ENCODE measurements at places on chromosomes 7 and 10. TPM values are rescaled to one million over a fixed set of nuclear protein-coding genes. Genes with fewer than 3 reads are reported as not detected.

The FOXI2 gene
- total RNA-seq, result not detected

The ITPRID1 gene
- total RNA-seq, result not detected

GRCh38 chr10:100072514-100072913 lies 9.2 kb downstream of the CPN1 start:
- DNase-seq, result no peak

DNA sequence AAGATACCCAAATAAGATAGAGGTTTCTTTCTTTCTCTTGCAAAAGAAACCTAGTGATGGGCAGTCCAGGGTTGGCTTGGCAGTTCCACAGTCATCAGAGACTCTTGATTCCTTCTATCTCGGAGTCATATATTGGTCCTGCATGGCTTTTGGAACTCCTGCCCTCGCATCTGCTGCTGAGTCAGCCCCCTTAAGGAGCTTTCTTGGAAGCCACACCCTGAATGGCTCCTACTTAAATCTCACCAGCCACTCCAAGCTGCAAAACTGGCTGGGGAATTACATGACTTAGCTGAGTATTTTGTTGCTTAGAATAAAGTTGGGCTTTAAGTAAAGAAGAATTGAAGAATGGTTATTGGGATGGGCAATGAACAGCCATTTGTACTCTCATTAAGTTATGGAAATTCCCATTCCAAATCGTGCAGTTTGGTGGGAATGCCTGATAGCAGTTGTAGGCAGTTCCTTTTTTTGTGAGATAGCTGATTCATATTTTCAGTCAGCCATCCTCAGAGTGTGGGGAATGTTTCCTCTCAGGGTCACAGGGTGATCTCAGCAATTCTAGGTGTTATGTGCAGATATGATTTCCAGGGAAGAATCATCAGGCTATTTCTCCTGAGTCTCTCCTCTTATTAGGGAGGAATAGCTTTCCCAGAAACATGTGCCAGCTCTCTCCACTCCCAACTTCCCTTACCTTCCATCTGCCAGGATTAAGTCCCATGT lies 209.9 kb downstream of the BBS9 start:
- no peak for DNase-seq

DNA sequence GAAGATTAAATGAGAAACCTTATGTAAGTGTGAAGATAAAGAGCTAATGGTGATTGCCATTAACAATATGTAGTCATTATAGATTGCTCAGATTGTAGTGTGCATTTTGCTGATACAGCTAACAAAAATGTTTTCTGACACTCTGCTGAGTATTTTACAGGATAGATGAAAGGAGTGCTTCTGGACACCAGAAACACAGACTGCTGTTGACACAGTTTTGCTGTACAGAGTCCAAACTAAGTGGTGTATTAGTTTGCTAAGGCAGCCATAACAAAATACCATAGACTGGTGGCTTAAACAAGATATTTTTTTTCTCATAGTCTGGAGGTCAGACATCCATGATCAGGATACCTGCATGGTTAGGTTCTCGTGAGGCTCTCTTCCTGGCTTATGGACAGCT lies 2.2 kb downstream of the SMC3 start:
- no peak for DNase-seq

- DNase-seq, result no peak
Measured at GRCh38 chr7:68544851-68545250, 1053.4 kb upstream of the AUTS2 start.

- no peak for DNase-seq
Measured at GRCh38 chr10:89301721-89302445, at the start of gene IFIT2. Gene IFIT2, plus strand, starts transcription at chr10:89302046. Its CDS starts 78 bp downstream, at chr10:89302124.

GRCh38 chr10:86330778-86331763 lies 35.5 kb downstream of the GRID1 start:
- no peak for DNase-seq

DNA sequence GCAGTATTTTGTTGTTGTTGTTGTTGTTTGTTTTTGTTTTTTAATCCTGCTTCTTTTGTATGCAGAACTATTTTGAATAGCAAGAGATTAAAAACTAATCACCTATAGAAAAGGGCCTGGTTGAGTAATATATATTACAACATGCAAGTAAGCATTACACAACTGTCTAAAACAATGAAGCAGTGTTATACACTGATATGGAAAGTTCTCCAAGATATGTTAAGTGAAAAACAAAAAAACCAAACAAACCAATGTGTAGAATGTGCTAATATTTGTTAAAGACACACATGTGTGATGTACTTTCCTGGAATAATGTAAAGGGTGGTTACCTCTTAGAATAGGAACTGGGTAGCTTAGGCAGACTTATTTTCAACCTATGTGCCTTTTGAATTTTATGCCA lies 117.4 kb downstream of the ZNF365 start:
- DNase-seq, result no peak

Measured in mesothelial cell of epicardium (in vitro differentiated cells).